ENCODE measurements at places on chromosomes 16 and 17.

GRCh38 chr16:56363181-56363716 lies 62.1 kb downstream of the AMFR start:
- DNase-seq: no peak

GRCh38 chr16:30541502-30542329 lies 7.1 kb upstream of the ZNF747 start:
- DNase-seq: no peak

GRCh38 chr16:3641801-3642396 lies 12.6 kb upstream of the DNASE1 start:
- DNase-seq: no peak

- DNase-seq: no peak
Observed at GRCh38 chr17:46719891-46720290, 98.6 kb downstream of the WNT3 start.

- peak; percentile 10 for DNase-seq
Observed at GRCh38 chr17:20120836-20121235, 111.7 kb downstream of the SPECC1 start.

GRCh38 chr17:70558821-70559220 lies 389.5 kb downstream of the KCNJ2 start:
- no peak for DNase-seq

DNA sequence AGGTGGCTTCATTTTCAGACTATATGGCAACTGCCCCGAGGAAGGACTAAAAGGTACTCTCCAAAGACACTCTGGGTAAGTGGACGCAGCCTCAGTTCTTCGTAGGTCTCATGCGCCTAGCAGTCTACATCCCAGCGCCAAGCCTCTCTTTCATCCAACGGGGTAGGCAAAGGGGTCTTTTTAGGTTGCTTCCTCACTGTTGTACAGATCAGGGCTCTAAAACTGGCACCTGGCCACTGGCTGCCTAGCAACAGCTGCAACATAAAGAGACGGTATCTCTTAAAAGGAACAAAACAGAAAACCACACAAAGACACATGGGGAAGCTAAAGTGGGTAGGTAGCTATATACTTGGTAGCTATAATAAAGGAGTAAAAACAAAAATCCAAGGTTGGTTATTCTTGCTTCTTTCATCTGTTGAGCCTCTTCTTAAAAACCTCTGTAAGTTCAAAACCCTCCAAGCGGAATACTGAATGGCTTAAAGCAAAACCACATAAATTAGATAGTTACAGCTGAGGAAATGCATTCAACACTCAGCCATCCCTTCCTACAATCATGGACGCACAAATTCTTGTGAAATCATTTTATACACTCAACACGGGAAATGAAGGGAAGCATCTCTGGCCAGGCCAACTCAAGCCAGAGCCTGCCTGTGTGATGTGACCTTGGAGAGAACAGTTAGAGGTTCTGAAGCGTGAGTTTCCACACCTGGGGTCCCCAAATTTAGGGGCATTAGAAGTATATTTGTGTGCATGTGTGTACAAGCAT lies 22.7 kb downstream of the CYTH1 start:
- DNase-seq: no peak

- DNase-seq: no peak
Observed at GRCh38 chr16:69323415-69323814, 7.0 kb downstream of the PDF start.

DNA sequence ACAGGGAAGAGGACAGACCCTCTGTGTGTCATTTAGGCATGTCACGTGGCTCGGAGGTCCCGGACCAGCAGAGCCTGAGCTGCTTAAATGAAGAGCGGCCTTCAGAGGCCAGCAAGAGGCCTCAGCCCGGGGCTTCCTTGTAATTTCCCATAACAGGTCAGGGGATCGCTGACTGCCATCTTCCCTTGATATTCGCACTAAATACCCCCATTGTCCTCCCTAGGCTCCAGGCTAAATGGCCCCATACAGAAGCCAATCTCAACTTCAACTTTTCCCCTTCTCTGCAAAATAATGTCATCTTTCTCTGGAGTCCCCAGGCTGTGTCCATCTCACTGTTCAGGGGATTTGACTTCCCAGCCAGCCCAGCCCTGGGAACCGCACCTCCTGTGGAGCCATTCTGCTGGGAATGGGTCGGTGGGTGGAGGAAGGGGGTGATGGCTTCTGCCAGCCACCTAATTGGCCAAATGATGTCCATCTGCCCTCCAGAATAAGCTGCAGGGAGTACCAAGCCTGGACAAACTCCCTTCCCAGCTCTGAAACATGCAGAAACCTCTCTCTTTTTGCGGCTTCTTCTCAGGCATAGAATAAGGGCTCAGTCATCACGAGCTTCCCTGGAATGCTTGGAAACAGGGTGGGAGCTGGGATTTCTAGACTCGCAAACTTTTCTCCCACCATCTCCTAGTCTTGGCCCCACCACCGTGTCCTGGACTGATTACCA lies 129.9 kb downstream of the SDK2 start:
- DNase-seq: no peak

DNA sequence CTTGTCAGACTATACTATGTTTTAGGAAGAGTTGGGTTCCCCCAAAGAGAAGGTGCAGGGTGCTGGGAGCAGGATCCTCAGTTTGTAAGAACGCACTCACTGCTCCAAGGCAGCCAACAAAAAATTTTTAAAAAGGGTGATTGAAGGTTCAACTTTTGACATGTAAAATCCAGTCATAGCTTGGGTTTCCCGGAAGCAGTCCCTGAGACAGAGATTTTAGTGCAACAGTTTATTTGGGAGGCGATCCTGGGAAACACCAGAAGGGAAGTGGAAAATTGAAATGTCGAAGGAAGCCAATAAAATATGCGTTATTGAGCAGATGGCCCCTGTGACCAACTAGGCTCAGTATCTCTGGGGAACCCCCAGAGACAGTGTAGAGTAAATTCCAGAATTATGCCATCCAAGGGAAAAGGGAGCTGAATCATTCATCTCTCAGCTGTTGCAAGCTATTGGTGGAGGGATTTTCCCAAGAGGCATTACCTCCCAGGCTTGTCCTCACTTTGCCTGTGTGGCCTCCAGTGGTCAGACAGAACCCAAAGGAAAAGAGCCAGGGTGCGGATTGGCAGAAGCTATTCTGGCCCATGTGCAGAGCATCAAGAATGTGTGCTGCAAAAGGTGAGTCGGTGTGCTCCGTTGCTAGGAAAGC lies 72.9 kb downstream of the HS3ST3B1 start:
- DNase-seq: no peak

- DNase-seq: no peak
Observed at GRCh38 chr16:4795828-4796572, 831 bp downstream of the SMIM22 start.

GRCh38 chr17:58060596-58061191 lies 22.5 kb upstream of the DYNLL2 start:
- DNase-seq: no peak

GRCh38 chr16:17076818-17077498 lies 393.8 kb downstream of the XYLT1 start:
- no peak for DNase-seq

DNA sequence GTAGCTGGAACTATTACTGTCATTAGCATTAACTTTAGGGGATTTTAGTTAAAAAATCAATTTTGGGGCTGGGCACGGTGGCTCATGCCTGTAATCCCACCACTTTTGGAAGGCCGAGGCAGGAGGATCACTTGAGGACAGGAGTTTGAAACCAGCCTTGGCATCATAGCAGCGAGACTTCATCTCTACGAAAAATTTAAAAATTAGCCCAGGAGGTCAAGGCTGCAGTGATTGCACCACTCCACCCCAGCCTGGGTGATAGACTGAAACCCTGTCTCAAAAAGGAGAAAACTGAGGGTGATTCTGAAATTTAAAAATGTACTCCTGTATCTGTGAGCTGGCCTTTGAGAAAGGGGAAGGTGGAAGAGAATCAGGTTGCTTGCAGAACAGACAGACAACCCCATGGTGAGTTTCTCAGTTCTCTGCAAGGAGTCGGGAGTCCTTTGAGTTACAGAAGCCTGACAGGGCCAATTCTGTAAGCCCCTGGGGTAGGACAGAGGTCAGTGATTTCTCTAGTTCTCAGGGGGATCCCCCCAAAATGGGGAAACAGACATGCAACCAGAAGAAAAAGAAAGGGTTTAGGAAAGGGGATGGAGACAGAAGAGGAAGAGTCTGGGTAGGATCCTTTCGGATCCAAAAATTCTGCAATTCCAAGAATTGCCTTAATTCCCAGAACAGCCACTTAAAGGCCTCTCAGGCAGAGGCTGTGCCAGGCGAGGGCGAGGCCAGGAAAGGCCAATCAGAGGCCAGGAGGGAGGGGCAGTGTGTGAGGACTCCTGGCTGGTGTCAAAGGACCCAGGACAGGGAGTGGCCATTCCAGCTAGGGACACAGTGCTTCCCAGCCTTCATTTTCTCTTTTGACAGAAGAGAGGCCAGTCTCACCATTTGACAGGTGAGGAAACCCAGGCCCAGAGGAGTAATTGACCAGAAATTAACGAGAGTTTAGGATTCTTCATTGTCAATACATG lies 6.7 kb downstream of the NUPR1 start:
- peak; percentile 58 for DNase-seq

DNA sequence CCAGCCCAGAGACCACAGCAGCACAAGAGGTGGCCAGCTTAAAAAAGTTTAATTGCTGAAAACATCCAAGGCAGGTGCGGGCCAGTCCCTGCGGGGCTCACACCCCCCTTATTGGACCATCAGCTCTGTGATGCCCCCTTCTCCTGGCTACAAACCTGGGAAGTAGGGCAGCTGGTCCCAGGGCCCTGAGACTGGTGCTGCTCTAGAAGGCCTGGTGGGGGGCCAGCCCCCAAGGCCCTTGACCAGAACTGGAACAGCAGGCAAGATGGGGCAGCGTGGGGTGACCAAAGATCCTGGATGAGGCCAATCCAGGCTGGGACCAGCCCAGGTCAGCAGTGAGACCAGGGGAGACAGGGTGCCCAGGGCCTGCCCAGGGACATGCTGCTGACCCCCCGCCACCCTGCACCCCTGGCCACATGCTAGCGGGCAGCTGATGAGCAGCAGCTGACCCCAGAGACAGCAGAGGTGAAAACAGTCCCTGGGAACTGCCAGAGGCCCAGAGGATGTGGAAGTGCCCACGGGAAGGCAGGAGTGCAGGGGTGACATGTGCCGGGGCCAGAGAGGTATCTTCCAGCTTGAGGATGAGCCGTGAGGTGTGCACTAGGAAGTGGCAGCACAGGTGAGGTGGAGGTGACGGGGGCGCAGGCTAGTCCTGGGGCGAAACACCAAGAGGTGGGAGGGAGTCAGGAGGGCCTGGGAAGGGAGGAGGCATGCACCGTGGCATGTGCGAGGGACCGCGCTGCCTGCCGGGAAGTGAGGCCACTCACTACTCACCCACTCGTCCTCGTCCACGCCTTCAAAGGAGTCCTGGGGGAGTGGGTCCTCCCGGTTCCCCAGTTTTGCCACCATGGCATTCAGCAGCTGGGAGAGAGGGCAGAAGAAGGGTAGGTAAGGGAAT lies 3.6 kb upstream of the PAM16 start:
- no peak for DNase-seq

DNA sequence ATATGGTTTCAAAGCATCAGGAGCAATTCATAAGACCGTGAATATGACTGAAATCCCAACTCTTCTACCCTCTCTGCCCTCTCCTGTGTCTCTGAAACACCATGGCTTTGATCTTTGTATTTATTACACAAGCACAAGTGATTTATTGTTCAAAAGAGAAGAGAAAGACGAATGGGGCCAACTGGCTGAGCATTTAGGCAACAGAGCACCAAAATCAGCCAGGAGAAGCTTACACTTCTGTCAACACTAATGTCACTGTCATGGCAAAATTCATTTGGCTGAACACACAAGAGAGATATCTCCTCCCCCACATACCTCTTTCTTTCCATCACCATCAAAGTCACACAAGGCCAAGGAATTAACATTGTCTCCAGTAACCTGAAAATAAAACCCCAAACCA lies 9.3 kb downstream of the BBS2 start:
- no peak for DNase-seq

GRCh38 chr17:40605306-40605705 lies 40.0 kb upstream of the CCR7 start:
- no peak for DNase-seq

DNA sequence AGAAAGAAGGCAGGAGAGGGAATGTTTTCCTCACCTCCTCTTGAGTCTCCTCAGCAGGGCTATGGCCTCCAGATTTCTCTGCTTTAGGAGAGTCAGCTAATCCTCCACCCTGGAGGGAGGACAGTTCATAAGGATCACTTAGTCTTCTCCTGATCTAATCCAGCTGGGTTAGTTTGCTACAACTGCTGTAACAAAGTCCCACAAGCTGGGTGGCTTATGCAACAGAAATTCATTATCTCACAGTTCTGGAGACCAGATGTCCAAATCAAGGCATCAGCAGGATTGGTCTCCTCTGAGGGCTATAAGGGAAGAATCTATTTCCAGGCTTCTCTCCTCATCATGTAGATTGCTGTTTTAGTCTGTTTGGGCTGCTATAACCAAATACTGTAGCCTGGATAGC lies 40.6 kb upstream of the XYLT1 start:
- no peak for DNase-seq

DNA sequence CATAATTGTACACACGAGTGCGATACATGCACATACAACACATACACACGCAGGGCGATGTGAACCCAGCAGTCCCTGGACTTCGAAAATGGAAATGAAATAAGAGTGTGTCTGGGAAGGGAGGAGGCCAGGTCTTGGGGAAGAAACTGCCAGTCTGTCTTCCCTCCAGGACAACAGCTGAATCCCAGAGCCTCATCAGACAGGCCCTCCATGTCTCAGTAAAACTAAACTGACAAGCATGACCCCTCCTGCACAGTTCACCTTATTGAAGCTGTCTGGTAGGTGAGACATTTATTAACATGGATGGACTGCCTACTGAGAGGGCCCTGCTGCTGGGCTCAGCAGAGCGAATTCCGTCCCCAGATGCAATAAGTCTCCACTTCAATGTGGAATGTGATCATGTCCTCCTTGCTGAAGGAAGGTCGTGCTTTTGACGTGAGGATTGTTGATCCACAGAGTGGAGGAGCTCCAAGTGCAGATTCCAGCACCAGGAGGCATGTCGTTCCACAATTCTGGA lies 117.4 kb downstream of the SOX9 start:
- no peak for DNase-seq

- no peak for DNase-seq
Observed at GRCh38 chr17:64742326-64742725, 80.2 kb upstream of the SMURF2 start.

DNA sequence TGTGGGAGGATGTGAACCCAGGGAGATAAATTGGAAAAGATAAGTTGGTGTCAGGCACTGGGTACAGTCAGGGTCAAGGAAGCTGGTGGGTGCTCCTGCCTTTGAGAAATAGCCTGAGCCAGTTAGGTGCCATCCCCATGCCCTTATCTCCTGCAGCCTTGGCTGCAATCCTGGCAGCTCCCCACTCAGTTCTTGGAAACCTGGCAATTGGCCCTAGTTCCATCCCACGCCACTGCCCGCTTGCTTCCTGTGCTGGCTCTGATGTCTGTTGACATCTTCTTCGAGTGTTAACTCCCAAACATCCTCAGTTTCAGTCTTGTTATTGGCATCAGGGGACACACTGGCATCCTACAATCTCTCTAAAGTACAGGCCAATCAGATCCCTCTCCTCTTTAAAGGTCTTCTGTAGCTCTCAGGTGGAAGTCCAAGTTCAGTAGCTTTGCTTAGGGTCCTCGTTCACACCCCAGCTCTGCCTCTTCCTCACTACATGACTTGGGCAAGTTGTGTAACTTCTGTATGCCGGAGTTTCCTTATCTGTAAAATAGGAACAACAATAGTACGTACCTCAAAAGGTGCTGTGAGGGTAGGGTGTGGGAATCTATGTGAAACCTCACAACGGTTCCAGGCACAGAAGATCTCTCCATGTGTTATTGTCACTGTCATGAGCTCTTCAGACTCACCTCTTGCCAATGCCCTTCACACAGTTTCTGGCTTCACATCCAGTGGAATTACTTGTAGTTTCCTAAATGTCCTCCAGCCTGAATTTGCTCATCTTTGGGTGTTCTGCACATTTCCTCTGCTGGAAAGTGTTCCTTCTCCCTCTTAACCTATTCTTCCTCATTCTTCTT lies 13.5 kb upstream of the PRKAR1A start:
- no peak for DNase-seq
